NCI-H1048 (cell line): ENCODE measurements at places on chromosomes 13 and 19.

- no peak for DNase-seq
Observed at GRCh38 chr13:43936647-43937046, 56.9 kb downstream of the LACC1 start.

GRCh38 chr13:43294412-43294811 is 271.0 kb downstream of the DNAJC15 start:
- no peak for DNase-seq

- no peak for DNase-seq
Observed at GRCh38 chr13:102642475-102642874, 45.7 kb downstream of the TPP2 start.

DNA sequence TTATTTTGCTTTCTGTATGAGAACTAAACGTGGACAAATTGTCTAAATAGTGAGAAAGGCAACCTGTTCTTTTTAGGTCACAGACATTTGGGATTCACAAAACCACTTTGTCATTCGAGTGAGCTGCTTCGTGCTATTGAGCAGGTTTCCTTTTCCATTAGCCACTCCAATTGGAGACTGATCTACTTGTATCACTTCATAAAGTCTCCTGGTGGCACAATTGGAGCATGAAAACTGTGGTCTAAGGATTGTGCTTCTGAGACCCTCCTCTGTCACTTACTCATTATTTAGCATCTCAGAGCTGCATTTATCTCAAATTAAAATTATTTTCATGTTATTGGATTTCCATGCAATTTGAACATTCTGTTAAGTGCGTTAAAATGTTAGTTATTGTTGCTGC is 397.7 kb downstream of the TDRD3 start:
- no peak for DNase-seq

DNA sequence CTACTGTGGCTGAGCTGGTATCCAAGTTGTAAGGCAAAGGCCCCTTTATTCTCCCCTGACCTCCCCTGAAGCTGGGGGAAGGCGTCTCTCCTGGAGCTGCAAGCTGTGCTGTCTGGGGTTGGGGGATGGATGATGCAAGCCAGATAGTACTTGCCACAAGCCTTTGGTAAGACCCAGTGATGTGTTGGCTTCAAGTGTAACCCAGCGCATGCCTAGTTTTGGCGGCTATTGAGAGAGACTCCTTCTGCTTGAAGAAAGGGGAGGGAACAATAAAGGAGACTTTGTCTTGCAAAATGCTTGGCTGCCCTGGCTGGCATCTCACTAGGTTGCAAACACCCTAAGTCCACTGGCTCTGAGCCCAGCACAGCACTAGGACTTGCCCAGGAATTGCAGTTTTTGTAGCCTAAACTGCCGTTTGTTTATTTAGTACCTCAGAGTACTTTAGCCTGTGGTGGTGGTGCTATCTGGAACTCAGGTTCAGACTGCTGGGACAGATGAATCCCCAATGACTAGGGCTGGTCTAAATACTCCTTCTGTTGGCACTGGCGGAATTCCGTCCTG is 108.2 kb downstream of the TNFSF13B start:
- DNase-seq: no peak

DNA sequence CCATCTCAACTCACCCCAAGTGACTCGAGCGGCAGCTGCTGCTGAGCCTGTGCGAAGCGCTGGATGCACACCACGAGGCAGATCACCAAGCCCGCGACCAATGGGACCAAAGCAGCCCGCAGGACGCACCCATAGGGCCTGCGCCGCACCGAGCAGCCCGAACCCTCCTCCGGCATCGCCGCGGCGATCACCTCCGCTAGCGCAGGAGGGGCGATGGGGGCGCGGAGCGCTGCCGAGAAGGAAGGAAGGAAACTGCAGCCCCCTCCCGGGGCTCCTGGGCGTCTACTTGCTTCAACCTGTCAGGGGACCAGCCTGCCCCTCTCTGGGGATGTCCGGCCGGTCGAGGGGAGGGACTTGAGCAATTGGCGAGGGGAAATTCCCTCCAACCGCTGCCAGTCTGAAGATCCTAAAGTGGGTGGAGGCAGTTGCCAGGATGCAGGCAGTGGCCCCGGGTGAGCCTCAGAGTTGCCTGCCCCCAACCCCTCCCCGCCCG is at the start of gene CD70:
Gene CD70, minus strand, starts transcription at position 324 of the 493 bp plus-strand sequence. Its CDS starts 148 bp downstream, at position 176.
- no peak for DNase-seq

GRCh38 chr13:21256351-21256761 is 79.9 kb downstream of the MRPL57 start:
- no peak for DNase-seq

DNA sequence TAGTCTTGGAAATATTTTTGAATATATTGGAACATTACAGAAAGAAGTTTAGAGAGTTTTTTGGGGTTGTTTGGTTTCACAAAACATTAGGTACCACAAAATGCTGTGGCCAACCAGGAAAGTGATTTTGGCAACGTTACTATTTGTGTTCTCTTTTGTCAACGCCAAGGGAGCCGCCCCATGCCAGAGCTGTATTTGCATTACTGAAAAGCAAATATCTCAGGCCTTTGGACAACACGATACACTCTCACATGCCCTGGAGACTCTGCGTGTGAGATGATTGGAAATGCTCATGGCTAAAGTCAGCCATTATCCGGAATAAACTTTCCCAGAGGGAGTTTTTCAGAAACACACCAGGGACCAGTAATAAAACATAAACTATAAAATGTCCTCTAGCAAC is 324.6 kb downstream of the SHISA2 start:
- no peak for DNase-seq

GRCh38 chr13:112814905-112815585 is 125.2 kb downstream of the ATP11A start:
- no peak for DNase-seq

- no peak for DNase-seq
Observed at GRCh38 chr19:47266401-47266941, 8.2 kb upstream of the INAFM1 start.

DNA sequence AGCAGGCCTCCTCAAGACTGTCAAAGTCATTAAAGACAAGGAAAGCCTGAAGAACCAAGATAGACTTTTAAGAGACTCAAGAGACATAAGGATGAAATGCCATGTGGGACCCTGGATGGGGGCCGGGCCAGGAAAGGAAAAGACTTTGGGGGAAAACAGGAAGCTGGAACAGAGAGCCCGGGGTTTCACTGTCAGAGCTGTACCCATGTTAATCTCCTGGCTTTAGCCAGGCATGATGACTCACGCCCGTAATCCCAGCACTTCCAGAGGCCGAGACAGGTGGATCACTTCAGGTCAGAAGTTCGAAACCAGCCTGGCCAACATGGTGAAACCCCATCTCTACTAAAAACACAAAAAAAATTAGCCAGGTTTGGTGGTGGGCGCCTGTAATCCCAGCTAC is 5.6 kb upstream of the KLF16 start:
- no peak for DNase-seq

DNA sequence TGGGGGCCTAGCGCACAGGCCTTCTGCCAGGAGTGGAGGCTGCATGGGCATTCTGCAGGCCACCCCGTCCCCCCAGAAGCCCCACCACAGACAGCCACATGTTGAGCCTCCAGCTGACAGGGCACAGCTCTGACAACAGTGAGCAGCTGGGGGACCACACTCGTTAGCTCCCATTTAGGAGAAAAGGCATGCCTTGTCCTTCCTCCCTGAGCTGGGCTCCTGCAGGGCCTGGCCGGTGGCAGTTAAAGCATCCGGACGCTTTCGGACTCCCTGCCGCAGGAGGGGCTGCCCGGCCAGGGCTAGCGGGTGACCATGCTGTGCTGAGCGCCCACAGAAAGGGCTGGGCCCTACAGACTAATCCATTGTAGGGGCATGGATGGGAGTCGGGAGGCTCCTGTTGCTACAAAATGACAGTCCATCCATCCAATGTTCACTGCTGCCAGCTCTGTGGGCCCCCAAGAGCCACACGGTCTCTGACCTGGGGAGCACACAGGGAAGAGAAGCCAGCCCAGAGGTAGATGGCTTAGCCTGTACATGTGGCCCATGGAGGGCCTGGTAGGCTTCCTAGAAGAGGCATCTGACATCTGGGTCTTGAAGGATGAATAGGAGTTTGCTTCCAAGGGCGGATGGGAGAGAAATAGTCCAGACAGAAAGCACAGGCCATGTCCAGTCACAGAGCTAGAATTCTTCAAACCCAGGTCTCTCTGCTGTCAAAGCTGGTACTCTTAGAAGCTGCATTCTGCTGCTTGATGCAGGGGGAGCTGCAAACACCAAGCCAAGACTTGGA is 116.5 kb upstream of the VSTM2B start:
- DNase-seq: no peak

- no peak for DNase-seq
Observed at GRCh38 chr19:18417250-18418028, 1.8 kb upstream of the SSBP4 start.

- DNase-seq: no peak
Observed at GRCh38 chr13:74973935-74974879, 507.8 kb downstream of the TBC1D4 start.

DNA sequence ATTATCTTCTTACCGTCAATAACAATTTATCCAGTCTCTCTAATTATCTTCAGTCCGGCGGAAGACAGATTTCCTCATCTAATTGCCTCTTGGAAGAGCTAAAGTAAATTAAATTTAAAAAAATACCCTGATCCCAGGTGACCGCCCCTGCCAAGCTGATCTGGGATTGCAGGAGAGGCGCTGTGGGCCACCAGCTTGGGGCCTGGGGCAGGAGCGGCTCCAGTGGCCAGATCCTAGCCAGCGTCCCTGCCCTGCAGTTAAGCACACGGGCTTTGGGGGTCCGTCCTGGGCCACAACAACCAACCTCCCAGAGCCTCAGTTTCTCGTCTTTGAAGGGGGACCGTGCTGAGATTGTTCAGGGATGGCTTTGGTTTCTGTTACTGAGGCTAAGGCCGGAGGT is 12.4 kb upstream of the TMEM255B start:
- no peak for DNase-seq

DNA sequence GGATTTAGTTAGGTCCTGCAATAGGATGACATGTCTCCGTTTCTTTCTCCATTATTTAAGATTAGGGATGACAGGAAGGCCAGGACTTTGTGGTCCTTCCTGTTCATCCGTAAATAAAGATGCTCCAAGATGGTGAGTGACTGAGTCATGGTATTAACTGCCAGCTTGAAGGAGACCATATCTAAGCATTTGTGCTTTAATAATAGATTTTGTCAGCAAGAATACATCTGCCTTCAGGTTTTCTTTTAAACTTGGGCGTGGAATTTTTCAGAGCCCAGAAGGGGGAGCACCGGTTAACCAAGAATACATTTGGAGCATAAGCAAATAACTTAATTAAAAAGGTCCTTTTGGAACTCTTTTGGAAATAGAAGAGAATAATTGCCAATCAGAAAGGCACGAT is 68.2 kb downstream of the ARHGAP35 start:
- DNase-seq: no peak

DNA sequence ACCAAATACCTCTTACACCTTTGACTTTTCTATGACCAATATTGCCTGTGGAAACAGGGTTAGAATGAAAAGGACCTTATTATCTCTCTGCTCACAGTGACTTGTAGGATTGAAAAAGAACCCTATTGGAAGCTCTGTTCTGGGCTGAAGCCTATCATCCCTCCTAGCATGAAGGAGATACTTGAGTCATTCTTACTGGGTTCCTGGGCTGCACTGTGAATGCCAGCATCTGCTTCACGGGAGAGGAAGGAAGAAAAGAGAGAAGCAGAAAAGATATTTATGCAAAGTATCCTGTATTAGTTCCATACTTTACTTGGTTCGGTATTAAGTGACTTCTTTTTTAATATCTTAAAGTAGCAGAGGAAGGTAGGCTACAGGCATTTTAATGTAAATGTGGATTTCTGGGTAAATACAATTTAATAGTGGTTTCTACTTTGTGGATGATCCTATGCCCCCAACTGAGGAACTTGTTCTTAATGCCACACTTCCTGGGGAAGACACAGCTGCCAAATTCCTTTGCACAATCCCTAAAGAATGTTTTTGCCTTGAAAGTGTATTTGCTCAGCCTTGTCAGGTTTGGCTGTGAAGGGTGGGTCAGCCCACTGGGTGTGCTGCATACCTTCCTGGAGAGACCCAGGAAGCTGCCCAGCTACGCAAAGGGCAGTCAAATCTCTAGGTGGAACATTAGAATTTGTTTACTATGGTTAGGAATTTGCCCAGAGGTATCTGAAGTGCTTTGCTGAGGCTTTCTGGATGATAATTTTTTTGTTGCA is 13.7 kb upstream of the SCEL start:
- no peak for DNase-seq

DNA sequence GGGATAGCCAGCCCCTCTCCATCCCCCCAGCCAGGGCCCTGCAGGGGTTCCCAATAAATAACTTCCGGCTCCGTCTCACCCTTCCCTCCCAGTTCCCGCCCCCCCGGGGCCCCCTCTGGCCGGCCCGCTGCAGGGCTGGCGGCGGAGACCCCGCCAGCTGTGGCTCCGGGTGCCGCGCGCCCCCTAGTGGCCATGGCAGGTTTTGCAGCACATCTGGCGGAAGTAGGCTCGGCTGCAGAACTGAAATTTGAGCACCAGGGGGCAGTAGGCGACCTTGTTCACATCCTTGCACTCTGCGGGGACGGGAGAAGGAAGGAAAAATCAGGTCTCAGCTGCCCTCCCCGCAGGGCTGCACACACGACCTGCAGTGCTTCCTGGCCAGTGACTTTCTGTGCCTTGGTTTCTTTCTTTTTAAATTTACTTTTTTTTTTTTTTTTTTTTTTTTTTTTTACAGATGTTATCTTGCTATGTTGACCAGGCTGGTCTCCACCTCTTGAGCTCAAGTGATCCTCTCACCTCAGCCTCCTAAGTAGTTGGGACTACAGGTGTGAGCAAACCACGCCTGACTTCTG is 3.6 kb upstream of the MYO1F start:
- peak; percentile 36 for DNase-seq

- no peak for DNase-seq
Observed at GRCh38 chr19:3672575-3672948, 27.7 kb downstream of the PIP5K1C start.

- no peak for DNase-seq
Observed at GRCh38 chr19:41811981-41812380, 15.6 kb downstream of the CEACAM3 start.

GRCh38 chr19:19558055-19558454 is 20.0 kb downstream of the CILP2 start:
- DNase-seq: no peak

GRCh38 chr19:18058208-18059009 is 28.3 kb downstream of the IL12RB1 start:
- DNase-seq: peak; percentile 52

GRCh38 chr13:51630288-51630615 is 46.0 kb downstream of the WDFY2 start:
- no peak for DNase-seq
